ENCODE measurements at places on chromosomes 13 and 19.

DNA sequence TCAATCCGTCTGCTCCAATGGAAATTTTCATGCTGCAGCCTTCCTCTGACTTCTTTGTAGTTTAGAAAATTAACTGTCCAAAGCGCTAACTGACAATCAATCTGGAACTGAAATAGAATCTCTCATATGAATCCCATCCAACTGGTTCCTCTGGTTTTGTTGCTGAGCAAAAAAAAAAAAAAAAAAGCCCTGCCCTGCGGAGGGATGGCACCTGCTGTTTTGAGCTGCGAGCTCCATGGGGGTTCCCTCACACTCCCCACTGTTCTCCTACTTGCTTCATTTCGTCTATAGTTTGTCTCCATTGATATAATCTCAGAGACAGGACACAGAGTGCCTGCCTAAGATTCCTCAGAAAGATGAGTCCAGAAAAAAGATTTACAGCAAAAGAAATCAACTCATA, 33.4 kb downstream of the FAAP24 start:
- DNase-seq: no peak

- DNase-seq: no peak
Measured at GRCh38 chr19:38889803-38890202, 9.6 kb downstream of the SIRT2 start.

DNA sequence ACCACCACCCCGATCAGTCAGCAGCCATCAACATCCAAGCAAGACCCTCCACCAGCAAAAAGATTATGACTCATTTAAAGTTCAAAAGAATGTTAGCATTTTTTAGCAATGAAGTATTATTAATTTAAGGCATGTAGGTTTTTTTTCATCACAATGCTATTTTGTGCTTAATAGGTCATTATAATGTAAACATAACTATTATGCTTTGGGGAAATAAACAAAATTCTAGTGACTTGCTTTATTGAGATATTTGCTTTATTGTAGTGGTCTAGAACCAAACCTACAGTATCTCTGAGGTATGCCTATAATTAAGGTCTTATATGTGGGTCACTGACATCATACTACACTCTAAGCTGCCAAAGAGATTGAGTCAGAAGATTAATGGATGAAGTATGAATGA, 20.0 kb downstream of the KLF12 start:
- no peak for DNase-seq

GRCh38 chr19:53898636-53899341, 10.3 kb upstream of the CACNG7 start:
- DNase-seq: no peak

DNA sequence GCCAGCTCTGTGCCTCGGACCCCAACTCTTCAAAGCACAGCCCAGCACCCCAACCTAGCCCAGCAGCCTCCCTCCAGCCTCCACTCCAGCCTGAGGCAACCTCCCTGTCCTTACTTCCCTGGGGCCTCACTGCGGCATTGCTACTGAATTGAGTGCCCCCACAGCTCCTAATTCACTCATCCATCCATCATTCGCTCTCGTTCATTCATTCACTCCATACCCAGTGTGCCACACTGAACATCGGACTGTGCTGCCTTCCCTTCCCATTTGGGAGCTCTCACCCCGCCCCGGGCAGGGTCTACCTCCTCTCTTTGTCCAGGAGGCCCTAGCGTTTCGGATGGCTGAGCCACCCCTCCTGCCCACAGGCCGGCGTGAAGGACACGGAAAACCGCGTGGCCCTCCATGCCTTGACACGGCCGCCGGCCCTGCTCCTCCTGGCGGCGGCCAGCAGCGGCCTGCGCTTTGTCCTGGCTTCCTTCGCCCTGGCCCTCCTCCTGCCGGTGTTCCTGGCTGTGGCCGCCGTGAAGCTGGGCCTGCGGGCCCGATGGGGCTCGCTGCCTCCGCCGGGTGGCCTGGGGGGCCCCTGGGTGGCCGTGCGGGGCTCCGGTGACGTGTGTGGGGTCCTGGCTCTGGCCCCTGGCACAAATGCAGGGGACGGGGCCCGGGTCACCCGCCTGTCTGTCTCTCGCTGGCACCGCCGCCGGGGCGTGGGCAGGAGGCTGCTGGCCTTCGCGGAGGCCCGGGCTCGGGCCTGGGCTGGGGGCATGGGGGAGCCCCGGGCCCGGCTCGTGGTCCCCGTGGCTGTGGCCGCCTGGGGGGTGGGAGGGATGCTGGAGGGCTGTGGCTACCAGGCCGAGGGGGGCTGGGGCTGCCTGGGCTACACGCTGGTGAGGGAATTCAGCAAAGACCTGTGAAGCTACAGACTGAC, 1.3 kb downstream of the NAT14 start:
- no peak for DNase-seq

All from activated effector memory CD4-positive, alpha-beta T cell treated with Interleukin-2 at 50 U/mL for 16 hours (primary cell).